HL-60 (cell line): ENCODE measurements at places on chromosomes 1 and 21.

- DNase-seq, result no peak
These were observed 90.9 kb upstream of the RGS18 start for GRCh38 chr1:192067360-192067759.

DNA sequence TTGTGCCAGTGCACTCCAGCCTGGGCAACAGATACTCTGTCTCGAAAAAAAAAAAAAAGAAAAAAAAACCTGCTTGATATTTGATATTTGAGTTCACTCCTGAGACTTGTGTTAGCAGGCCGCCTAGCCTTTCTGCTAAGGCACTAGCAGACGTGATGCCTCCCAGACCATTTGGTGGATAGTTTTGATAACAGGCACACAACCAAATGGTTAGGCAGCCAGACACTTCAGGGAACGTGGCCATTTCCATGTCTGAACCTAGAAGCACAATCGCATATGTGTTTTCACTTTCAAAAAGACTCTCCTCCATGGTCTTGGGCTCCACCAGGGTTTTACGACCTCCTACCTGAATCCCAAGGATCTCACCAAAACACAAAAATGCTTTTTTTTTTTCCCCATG lies 1319.5 kb downstream of the BRINP3 start:
- no peak for DNase-seq

- DNase-seq, result no peak
These were observed 700 bp upstream of the SYDE2 start for GRCh38 chr1:85201340-85202091.

- DNase-seq, result no peak
These were observed 7.0 kb upstream of the POFUT2 start for GRCh38 chr21:45294509-45295291.

DNA sequence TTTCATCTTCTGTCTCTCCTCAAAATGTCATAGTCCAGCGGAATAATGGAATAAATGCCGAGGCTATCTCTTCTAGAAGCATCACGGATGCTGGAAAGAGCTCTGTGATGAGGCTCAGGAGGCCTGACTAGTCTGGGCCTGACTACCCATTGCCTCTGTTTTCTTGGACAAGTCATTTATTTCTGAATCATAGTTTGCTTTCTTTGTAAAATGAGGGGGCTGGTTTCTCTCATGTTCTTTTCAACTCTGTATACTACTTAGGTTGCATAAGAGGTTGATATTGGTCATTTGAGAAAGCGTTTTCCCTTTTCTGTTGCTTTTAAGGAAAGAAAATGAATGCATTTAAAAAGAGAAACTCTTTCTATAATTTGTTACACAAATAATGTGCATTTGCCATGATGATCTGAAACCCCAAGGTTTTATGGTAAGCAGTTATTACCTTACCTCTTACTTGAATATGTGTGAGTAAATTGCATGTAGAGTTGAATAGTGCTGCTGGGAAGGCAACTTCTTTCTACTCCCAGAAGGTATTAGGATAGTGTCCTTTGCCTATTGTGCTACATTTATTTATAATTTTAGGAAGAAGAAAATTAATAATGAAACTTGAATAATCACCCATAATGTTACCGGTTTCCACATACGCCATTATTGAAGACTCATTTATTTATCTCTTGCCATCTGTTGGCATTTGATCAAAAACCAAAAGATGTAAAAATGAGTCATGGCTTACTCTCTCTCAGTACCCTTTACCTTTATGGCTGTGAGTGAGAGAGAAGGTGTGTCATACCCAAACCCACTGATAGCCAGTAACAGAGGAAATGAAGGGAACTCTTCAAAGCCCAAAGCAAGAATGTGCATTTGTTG lies 179.1 kb downstream of the FASLG start:
- no peak for DNase-seq

DNA sequence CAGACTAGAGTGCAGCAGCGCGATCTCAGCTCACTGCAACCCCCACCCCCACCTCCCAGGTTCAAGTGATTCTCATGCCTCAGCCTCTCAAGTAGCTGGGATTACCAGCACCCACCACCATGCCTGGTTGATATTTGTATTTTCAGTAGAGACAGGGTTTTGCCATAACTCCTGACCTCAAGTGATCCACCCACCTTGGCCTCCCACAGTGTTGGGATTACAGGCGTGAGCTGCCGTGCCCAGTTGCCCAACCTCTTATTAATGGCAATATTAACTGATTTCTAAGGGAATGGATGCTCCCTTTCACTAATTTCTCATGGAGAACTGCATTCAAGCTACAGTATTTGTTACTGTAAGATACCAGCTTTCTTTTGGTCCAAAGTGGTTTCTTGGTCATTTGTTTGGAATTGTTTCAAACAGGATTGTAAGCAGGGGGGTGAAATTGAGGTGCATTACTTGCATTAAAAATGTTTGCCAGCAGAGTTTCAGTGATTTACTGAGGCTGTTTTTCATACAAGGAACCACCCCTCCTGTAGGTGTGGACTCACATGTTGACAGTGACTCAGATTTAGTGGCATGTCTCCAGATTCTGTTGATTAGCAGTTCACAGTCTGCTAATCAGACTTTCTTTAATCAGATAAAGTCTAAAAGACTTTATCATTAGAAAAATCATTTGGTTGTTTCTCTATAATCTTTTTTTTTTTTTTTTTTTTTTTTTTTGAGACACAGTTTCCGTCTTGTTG lies 3.9 kb upstream of the TGFBR3 start:
- DNase-seq, result no peak

DNA sequence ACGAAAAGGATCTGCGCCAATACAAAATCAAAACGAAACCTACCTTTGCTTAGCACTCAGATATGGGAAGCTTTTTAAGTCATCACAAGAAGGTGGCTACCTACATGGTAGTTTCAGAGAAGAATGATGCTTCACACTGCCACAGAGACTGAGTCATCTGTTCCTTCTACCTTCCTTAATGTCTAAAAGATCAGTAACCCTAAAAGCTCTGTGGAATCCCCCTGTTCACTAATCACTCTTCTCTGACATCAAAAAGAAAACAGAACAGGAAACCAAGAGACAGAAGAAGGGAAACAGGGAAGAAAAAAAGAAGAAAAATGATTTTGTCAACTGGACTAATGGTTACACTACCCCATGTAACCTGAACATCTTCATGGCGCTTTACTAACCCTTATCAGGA lies 177.2 kb downstream of the SMYD3 start:
- DNase-seq, result no peak

- no peak for DNase-seq
These were observed 283.1 kb downstream of the LMX1A start for GRCh38 chr1:165073185-165074007.

DNA sequence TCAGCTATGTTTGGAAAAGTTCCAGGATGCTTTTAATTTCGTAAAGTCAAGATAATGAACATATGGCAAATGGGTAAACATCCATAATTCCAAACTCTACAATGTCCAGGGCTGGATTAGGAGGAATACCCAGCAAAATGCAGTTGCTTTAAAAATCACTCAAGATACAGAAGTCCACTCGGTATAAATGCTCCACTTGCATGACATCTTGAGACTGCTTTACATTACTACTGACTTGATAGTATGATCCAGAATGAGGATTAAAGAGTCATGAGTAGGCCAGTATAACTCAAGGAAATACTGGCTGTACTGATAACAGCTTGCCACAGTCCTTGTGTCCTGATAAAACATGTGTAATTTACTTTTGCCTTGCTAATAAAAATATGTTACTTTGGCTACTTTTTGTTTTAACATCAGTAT lies 58.3 kb upstream of the ANGPTL3 start:
- DNase-seq, result no peak

GRCh38 chr21:32240851-32241687 lies 37.8 kb downstream of the MIS18A start:
- DNase-seq, result no peak

DNA sequence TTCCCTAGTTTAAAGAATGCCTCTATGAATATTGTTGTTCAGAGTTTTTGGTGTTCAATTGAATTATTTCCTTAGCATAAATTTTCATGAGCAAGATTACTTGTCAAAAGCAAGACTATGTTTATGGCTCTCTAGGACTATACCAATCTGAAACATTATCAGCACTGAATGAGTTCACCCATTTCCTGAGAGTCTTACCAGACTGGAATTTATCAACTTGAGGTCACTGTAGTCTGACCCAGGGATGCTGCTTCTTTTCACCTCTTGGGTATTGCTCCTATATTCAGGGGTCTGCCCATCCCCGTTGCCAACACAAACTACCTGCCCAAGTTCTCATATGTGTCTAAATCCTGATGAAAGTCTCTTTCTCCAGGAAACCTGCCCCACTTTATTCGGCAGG lies 42.6 kb downstream of the OPTC start:
- no peak for DNase-seq

DNA sequence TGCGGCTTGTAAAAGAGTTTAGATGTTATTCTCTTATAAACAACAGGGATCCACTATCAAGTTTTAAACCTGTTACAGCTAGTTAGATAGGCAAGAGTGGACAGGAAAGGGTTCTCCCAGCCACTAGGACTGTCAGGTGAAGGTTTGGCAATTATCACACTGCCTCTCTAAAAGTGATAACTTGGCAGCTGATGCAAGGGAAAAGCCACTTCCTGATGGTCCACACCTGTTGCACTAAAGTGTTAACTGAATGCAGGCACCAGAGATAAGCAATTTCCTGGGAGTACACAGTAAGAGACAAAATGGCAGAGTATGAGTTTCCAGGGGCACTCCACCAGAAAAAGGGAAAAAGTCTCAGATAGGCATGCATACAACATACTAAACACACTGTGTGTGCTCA lies 99.4 kb downstream of the VAV3 start:
- no peak for DNase-seq

GRCh38 chr1:23960291-23961020 lies 828 bp downstream of the PNRC2 start:
- DNase-seq, result no peak

GRCh38 chr1:229889031-229889517 lies 178.0 kb upstream of the GALNT2 start:
- DNase-seq, result no peak

- DNase-seq, result no peak
These were observed 14.3 kb upstream of the SLC5A9 start for GRCh38 chr1:48208251-48208650.

DNA sequence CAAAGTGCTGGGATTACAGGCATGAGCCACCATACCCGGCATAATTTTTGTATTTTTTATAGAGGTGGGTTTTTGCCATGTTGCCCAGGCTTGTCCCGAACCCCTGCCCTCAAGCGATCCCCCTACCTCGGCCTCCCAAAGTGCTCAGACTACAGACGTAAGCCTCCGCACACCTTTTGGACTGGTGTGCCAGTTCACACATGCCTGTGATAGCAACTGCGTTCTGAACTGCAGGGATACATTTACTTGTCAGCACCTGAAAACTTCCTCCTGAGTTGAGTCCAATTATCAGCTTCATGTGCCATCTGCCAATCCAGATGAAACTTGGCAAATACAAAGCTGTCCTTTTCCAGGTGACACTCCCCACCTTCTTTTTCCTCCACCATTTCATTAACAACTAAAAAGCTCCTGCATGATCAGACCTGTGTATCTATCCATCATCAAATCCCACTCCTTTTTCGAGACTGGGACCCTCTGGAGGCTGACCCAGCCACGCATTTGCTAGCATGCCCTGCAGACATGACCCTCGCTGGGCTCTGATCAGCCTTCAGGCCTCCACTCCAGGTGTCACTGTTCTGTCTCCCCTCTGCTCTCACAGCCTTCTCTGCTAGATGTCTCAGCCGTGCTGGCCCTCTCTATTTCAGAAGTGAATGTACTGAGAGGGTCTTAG lies 2.1 kb upstream of the DEGS1 start:
- no peak for DNase-seq

DNA sequence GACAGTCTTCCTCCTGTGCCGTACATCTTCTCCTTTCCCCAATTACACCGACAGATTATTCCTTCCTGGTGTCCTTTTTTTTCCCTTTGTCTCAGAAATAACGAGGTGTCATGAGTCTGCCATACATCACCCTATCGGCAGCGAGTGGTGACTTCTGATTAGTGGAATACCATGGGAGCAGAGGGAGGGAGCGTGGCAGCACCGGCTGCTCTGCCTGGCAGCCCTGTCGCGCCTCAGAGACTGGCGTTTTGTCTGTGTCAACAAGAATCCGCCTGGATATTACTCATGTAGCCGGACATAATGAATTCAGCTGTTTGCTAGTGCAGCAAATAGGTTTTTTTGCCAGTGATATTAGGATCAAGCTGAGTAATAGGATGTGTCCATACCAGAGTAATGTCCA lies 51.8 kb downstream of the UTP25 start:
- DNase-seq, result no peak

DNA sequence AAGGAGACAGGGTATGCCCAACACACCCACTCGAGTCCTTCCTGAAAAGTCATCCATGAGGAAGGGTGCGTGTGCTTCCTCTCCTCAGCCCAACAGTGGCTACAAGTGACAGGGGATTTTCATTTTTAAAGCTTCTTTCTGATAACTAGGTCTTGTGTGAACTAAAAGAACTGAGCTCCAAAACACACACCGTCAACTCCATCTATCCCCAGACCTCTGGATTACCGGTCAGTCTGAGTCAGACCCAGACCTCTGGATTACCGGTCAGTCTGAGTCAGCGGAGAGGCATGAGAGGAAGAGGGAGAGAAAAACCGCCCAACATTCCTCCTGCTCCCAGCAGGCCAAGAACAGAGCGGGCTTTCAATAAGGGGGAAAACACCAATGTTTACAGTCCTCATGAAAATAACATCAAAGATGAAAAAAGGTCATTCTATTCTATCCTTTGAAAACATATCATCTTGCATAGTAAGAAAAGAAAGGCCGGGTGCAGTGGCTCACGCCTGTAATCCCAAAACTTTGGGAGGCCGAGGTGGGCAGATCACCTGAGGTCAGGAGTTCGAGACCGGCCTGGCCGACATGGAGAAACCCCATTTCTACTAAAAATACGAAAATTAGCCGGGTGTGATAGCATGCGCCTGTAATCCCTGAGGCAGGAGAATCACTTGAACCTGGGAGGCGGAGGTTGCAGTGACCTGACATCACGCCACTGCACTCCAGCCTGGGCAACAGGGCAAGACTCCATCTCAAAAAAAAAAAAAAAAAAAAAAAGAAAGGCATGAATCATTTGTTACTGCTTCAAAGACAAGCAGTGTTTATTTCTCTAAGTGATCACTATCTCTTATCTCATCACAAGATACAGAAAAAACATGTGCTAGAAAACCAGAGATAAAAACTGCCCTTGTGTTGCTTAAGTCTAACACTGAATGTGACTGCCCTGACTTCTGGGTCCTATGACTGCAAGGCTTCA lies 3.4 kb downstream of the PTTG1IP start:
- no peak for DNase-seq

GRCh38 chr1:30763651-30764248 lies 6.2 kb upstream of the LAPTM5 start:
- no peak for DNase-seq

- DNase-seq, result no peak
These were observed 119.5 kb downstream of the GLIS1 start for GRCh38 chr1:53619367-53620060.

GRCh38 chr1:240314845-240315801 lies 223.4 kb downstream of the FMN2 start:
- DNase-seq, result no peak

DNA sequence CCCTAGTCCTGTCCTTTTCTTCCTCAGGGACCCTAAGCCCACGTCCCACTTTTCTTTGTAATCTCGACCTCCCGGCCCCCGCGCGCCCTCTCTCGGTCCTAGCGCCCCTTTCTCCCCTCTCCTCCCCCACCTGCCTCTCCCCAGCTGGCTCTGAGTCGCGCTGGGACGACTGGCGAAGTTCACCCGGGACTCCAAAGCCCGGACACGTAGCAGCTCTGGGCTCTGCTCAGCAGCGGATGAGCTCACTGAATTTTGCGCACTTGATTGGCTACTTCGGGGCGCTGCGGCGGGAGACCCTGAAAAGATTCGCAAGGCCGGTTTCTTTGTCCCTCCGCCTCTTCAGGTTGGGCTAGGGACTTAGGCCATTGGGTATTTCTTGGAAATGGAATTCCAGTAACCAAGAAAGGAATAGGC lies 16.3 kb upstream of the ACKR1 start:
- DNase-seq, result no peak
